ENCODE measurements at places on chromosomes 7 and 10.

DNA sequence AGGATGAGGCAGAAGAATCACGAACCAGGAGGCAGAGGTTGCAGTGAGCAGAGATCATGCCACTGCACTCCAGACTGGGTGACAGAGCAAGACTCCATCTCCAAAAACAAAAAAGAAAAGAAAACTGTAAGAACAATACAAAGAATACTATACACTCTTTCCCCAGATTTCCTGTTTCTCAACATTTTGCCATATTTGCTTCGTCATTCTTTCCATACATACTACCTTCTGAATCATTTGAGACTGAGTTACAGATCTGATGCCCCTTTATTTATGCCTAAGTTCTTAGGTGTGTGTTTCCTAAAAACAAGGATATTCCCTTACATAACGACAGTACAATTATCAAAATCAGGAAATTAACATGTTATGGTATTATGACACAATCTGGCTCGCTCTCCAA, 168.4 kb upstream of the CELF2 start:
- DNase-seq: no peak

- no peak for DNase-seq
Observed at GRCh38 chr7:105756367-105756766, 120.0 kb downstream of the ATXN7L1 start.

GRCh38 chr10:132176623-132177500, 9.9 kb upstream of the DPYSL4 start:
- no peak for DNase-seq

- no peak for DNase-seq
Observed at GRCh38 chr10:105210546-105210945, 569.5 kb downstream of the SORCS3 start.

DNA sequence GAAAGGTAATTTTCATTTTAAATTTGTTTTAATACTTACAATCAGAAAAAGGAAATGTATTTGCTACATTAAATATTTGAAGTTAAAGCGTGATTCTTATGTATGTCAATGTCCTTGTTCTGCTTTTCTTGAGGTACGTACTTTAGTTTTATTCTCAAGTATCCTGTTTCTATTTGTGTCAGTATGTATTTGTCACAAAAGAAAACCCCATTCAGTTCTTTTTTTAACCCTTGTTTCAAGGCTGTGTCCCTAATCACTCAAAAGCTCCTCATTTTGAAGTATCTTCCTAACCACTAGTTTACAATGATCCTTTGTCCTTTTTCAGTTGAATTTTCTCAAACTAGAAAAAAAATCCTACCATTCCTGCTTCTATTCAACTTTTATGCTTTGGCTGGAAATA, 25.2 kb downstream of the NHLRC2 start:
- no peak for DNase-seq

DNA sequence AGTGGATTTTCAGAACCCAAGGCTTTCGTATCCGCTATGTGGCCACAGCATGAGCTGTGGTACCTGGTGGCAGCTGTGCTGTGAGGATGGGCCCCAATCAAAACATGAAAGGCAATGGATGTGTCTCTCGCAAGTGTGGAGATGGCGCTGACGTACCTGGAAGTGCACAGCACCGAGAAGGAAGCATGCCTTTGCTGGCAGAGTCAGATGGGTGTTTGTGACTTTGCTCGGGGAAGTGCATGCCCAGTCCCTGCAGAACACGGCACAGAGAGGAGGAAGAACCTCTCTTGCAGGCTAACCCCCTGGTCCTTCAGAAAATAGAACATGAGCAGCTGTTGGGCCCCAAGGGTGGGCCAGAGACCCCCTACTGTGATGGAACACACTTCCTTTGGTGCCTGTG, 654.1 kb upstream of the ZWINT start:
- DNase-seq: no peak

DNA sequence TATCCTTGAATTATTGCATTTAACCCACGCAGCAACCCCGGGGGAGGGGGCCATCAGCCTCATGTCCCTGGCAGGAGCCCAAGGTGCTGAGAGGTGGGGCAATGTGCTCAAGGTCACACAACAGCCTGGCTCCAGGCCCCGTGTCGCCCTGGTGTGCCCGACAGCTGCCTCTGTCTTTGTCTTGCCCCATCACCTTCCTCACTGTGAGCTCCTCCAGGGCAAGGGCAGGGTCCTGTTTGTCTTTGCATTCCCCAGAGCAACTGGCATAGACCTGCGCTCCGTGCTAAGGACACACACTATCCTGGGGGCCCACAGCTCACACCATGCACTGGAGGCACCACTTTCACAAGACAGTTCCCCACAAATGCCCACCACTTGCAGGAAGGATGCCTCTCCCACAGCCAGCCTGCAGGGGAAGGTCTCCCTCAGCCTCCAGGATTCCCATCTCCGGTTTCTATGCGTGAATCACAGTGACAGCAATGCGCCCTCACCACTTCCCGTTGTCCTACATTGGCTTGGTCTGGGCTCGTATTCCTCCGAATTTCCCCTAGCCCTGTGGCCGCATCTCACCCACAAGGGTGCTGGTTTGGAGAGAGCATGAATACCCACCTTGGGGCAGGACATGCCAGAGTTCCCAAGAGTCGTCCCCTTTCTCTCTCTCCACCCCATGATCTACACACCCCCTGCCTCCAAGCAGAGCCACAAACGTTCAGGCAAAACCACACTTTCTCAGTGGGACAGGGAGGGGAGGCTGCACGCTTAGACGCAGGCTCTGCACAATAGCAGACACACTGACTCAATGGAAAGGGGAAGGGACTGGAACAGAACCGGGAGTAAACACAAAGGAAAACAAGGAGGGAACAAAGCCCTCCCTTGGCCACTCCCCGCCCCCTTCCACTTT, 10.3 kb downstream of the ITPRIP start:
- DNase-seq: no peak
